Stimulated activated CD4-positive, alpha-beta T cell treated with anti-CD3 and anti-CD28 coated beads, Interleukin-15, amount 100 ng/mL, for 24 hours (primary cell): ENCODE measurements at places on chromosomes 5 and 9.
A peak's percentile ranks its signal among the peaks of the same experiment; 100 is the strongest.

GRCh38 chr9:12631866-12632265 is 61.3 kb upstream of the TYRP1 start:
- DNase-seq: no peak

GRCh38 chr5:68356623-68357022 is 141.1 kb downstream of the PIK3R1 start:
- no peak for DNase-seq

DNA sequence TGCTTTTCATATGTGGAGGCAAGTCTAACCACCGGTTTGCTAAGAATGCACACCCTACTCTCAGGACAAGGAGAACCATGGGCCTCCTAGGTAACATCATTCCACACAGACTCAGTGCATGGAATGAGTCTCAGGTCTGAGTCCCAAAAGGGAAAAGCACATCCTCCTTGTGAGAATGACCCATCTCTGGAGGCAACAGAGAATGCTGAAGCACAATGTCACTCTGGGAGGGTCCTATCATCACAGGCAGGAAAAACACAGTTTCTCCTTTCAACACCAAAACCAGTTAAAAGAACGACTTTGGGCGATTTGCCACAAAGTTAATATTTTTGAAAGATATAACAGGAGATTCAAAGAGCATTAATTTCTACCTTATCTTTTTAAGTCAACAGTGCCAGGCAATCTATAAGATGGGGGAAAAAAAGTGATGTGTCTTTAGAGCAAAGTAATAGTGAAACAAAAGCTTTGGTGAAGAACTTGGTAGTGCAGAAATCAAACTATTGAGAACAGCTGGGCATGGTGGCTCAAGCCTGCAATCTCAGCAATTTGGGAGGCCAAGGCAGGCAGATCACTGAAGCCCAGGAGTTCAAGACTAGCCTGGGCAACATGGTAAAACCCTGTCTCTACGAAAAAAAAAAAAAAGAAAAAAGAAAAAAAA is 97.3 kb downstream of the OXCT1 start:
- no peak for DNase-seq

- DNase-seq: no peak
Measured at GRCh38 chr9:28938981-28939380, 1365.7 kb upstream of the C9orf72 start.

GRCh38 chr5:60260658-60261057 is 367.1 kb upstream of the PDE4D start:
- DNase-seq: no peak

GRCh38 chr5:1745123-1745795 is 54.4 kb downstream of the MRPL36 start:
- no peak for DNase-seq

DNA sequence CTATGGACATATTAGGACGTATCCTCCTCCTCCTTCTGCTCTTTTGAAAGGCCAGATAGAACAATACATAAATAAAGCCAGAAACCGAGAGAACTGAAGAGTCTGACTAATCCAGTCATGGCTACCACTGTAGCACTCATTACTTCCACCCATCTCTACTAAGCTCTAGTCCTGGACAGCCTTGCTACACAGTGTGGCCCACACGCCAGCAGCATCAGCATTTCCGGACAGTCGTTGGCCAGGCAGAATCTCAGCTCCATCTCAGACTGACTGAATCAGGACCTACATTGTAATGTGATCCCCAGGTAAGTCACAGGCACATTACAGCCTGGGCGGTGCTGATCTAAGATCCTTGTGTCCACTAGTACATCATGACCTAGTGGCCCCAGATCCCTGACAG is 182.9 kb downstream of the DRD1 start:
- no peak for DNase-seq

GRCh38 chr5:179312557-179313235 is 32.6 kb downstream of the ADAMTS2 start:
- DNase-seq: no peak

GRCh38 chr9:89218040-89218928 is 39.7 kb upstream of the SHC3 start:
- DNase-seq: no peak

- DNase-seq: no peak
Measured at GRCh38 chr9:79221084-79221483, 350.7 kb upstream of the TLE4 start.

- no peak for DNase-seq
Measured at GRCh38 chr5:157855404-157855994, 3.4 kb downstream of the CLINT1 start.

GRCh38 chr5:1497795-1498622 is 25.8 kb downstream of the LPCAT1 start:
- no peak for DNase-seq

GRCh38 chr5:146877783-146878475 is 628 bp downstream of the PPP2R2B start:
- peak; percentile 25 for DNase-seq

- no peak for DNase-seq
Measured at GRCh38 chr5:145189746-145190145, 645.4 kb downstream of the PRELID2 start.

GRCh38 chr5:136062366-136063274 is 33.8 kb downstream of the TGFBI start:
- peak; percentile 14 for DNase-seq

DNA sequence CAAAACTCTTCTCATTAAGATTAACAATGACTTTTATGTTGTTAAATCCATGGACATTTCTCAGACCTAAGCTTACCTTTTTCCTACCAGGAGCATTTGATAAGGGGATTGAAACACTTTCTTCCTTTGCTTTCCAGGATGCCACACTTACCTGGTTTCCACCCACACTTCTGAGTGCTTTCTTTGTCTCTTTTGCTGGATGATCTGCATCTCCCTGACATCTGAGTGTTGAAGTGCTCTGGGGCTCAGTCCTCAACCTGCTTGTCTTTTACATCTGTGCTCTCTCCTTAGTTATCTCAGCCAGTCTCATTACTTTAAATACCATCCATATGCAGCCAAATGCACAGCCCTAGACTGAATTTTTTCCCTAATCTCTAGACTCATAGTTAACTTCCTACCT is 22.9 kb upstream of the GRIA1 start:
- DNase-seq: no peak

- no peak for DNase-seq
Measured at GRCh38 chr9:108579757-108580439, 275.9 kb downstream of the ACTL7B start.

GRCh38 chr5:133086366-133086875 is 34.6 kb downstream of the HSPA4 start:
- DNase-seq: no peak
